Left ventricle myocardium superior (tissue), 1 donor: ENCODE measurements at places on chromosomes 6 and 20. TPM values are rescaled to one million over a fixed set of nuclear protein-coding genes. Genes with fewer than 3 reads are reported as not detected.
A peak's percentile ranks its signal among the peaks of the same experiment; 100 is the strongest.

Gene POM121L2
- not detected for total RNA-seq

Gene TMC2
- total RNA-seq: 0.10 TPM

Gene PSORS1C2
- total RNA-seq: not detected

Gene CST4
- not detected for total RNA-seq

Gene DDAH2
- total RNA-seq: 27.6 TPM

Gene CRYBG1
- total RNA-seq: 2.0 TPM

GRCh38 chr6:33091957-33092356, 16.2 kb downstream of the HLA-DPB1 start:
- DNase-seq: peak; percentile 60

GRCh38 chr20:7352165-7352564, 584.7 kb downstream of the BMP2 start:
- no peak for DNase-seq

GRCh38 chr6:41053041-41053440, at the start of gene APOBEC2:
Gene APOBEC2 (plus strand): TSS chr6:41053202. CDS start chr6:41053348, 146 bp downstream.
- DNase-seq: peak; percentile 89

DNA sequence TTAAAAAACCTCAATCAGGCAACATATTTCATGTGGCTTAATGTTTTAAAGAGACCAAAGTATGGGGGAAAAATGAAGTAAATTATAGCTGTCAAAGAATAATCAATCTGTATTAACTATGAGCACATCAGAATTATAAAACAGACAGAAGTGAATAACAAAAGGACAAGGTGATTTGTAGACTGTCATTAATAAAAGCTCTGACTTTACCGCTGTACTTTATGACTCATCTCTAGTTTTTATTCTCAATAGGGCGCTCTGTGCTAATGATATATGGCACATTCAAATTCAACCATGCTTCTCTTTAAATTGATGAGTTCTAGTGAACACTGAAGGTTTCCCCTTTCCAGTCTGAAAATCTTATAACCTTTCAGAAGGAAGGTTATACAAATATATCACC, 72.0 kb downstream of the PREP start:
- no peak for DNase-seq

DNA sequence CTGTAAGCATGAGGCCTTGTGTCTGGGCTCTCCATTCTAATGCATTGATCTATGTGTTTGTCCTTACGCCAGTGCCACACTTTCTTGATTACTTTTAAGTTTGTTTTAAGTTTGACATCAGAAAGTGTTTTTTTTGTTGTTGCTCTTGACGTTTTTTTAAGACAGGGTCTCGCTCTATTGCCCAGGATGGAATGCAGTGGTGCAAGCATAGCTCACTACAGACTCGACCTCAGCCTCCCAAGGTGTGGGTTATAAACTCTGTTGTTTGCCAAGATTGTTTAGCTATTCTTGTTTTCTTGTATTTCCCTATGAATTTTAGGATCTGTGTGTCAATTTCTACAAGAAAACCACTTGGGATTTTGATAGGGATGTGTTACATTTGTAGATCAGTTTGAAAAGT, 5.6 kb downstream of the MCUR1 start:
- no peak for DNase-seq

GRCh38 chr6:72916906-72917305, 295.0 kb downstream of the KCNQ5 start:
- DNase-seq: no peak

GRCh38 chr20:56513161-56514150, 11.1 kb upstream of the FAM209A start:
- no peak for DNase-seq

- no peak for DNase-seq
Observed at GRCh38 chr6:22325481-22325880, 28.6 kb upstream of the PRL start.

DNA sequence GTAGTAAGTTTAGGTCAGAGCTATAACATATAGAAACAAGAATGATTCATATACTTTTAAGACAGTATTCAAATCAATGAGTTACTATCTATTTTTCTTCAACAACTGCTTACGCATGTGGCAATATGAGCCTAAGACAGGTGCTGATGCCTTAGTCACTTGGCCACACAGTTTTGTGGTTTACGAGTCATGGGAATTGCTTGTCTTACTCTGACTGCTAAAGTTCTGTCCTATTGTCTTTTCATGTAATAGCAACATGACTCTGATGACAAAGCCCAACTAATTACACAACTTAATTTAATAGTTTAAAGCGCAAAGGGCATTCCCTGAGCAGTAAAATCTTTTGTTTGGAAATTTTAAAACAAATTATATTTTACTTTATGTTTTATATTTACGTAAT, 159.3 kb upstream of the CENPW start:
- no peak for DNase-seq

- no peak for DNase-seq
Observed at GRCh38 chr6:161200610-161201370, 73.1 kb downstream of the AGPAT4 start.

DNA sequence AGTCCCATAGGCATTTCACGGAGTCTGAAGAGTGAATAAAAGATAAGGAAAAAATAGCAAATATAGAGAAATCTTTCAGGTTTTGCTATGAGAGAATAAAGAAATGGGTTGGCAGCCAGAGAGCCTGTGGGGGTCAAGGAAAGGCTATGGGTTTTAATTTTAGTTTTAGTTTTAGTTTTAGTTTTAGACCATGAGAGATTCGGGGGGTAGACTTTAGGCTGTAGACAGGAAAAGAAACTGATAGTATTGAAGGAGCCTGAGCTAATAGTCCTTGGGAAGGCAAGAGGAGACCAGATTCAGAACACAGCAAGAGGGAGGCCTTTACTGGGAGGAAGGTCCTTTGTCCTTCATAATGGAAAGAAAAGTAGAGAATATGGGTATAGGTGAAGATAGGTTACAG, 19.3 kb downstream of the DOP1A start:
- no peak for DNase-seq

- DNase-seq: peak; percentile 83
Observed at GRCh38 chr6:29964887-29965562, 22.7 kb downstream of the HLA-A start.

GRCh38 chr6:76490456-76490855, 418.0 kb upstream of the IMPG1 start:
- DNase-seq: no peak

GRCh38 chr6:82902290-82902689, 163.4 kb downstream of the UBE3D start:
- no peak for DNase-seq

GRCh38 chr6:159646116-159646515, 46.9 kb downstream of the SOD2 start:
- no peak for DNase-seq

GRCh38 chr6:143677577-143677890, 231 bp upstream of the PHACTR2 start:
- DNase-seq: no peak

GRCh38 chr6:89281779-89282246, 33.3 kb downstream of the GABRR2 start:
- no peak for DNase-seq

DNA sequence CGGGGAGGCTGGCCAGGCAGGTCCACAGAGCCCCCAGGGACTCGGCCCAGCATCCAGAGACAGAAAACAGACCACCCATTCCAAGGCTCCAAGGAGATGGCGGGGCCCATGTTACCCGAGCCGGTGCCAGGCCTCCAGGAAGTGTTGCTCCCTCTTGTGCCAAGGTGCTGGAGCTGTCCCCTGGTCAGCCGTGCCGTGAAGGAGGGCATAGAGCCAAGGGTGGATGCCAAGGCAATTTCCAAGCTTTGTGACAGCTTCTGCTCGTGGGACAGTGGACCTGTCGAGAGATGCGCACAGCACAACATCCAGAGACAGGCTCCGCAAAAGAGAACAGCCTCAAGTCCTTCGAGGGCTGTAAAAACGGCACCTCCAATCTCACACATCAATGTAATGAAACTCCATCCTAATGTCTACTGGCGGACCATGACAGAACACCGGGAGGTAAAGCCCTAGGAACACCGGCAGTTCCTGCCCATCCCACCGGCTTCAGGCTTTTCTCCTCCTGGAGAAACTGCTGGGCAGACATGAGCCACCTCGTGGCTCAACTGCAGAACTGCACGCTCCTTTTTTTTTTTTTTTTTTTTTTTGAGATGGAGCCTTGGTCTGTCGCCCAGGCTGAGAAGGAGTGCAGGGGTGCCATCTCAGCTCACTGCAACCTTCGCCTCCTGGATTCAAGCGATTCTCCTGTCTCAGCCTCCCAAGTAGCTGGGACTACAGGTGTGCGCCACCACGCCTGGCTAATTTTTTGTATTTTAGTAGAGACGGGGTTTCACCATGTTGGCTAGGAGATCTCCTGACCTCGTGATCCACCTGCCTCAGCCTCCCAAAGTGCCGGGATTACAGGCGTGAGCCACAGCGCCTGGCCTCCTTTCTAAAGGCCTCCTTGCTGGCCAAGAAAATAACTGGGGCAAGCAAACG, 30.9 kb upstream of the AVP start:
- DNase-seq: peak; percentile 41

GRCh38 chr20:62208795-62209755, 11.0 kb downstream of the HRH3 start:
- DNase-seq: peak; percentile 32

GRCh38 chr6:37273690-37274089, 15.7 kb upstream of the TMEM217 start:
- DNase-seq: no peak

- DNase-seq: peak; percentile 41
Observed at GRCh38 chr20:4973330-4974097, 27.8 kb downstream of the SLC23A2 start.

GRCh38 chr20:38155811-38156210, 9.3 kb downstream of the TGM2 start:
- no peak for DNase-seq

- DNase-seq: no peak
Observed at GRCh38 chr6:42819803-42820511, 38.1 kb downstream of the BICRAL start.

DNA sequence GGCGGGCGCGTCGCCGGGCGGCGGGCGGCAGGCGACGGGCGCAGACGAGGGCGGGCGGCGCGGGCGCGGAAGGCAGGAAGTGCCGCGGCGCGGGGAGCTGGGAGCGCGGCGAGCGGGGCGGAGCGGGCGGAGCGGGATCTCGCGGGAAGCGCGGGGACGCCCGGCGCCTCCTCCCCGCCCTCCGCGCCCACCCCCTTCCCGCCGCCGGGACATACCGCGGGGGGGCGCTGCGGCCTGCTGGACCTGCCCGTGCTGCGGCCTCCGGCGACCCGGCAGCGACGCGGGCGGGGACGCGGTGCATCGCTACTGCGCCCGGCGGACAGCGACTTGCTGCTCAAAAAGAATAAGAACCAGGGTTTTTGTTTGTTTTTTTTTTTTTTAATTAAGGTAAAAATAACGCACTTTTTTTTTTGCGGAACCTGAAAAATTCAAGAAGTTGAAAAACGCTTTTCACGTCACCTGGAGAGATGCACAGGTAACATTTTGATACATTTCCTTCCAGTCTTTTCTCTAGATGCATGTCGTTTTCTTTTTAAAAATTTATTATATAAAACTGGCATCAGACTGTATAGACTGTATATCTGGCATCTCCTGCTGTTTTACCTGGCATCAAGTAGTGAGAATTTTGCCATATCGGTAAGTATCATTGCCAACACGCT, at the start of gene CENPB:
Gene CENPB, minus strand, starts transcription at position 76 of the 659 bp plus-strand sequence. CDS start 257 bp downstream, outside the sequence.
- peak; percentile 95 for DNase-seq

GRCh38 chr6:122726649-122727048, 52.9 kb upstream of the FABP7 start:
- DNase-seq: no peak

GRCh38 chr6:166057431-166057830, 110.2 kb downstream of the TBXT start:
- no peak for DNase-seq
